ENCODE measurements at places on chromosomes 16 and 17.

DNA sequence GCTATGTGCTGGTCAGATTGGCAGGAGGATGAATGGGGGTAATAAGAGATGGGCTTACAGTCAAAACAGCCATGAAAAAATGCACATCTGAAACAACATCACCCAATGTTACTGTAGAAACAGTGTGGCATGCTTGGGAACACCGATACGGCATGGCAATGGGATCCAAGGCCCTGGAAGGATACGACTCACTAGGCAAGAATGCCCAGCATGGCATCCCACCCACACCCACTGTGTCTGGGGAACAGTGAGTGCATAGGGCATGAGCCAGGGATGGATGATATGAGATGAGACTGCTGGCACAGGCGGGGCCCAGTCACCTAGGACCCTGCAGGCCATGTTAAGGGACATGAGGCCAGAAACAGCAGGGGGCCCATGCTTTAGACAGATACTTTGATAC, 11.5 kb downstream of the TRIM25 start:
- DNase-seq = no peak

DNA sequence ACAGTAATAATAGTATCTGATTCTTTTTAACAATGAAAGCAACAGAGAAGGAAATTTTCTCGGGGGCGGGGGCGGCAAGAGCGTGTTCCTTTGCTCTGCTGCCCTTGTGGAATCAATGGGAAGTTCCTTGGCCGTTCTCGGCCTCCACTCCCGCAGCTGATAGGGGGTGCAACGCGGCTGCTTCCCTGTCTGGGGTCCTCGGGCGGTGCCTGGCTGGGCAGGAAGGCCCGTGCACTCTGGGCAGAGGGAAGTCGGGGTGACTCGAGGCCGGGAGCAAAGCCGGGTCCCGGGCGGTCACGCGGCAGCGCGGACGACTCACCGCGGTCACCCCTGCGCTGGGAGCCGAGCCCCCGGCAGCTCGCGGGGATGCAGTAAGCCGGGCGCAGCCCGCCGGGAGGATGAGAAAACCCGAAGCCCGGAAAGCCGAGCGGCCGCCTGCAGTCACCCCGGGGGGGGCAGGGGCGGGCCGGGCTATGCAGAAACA, 2.5 kb downstream of the TUBB3 start:
- DNase-seq = no peak

GRCh38 chr17:28864991-28865849, 10.4 kb downstream of the ERAL1 start:
- DNase-seq = no peak

DNA sequence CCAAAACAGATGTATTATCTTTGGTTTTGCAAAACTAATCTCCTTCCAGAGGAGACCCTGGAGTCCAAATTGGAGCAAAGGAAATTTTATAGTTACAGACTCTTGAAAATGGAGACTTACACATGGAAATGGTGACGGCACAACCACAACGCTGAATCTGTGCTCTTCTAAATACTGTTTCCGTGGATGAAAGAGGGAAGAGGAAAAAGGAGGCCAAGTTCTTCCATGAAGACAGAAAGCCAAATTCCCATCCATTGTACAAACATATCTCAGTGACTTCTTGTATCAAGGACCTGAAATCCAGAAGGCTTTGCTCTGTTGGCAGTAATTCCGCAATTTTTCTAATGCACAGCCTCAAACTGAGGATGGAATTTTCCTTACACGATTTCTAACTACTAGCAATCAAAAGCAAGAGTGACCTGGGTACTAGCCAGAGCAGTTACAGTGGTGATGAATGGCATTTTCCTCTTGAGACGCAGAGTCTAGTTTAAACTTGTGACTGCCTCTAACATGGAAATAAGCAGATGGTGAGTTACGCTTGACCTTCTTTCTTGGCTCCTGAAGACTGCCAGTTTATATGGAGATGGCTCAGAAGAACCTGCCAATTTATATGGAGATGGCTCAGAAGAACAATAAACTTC, 38.5 kb downstream of the VPS53 start:
- no peak for DNase-seq

- DNase-seq = no peak
Observed at GRCh38 chr17:2028234-2028614, 1.7 kb upstream of the DPH1 start.
